Activated naive CD4-positive, alpha-beta T cell treated with anti-CD3 and anti-CD28 coated beads, Interleukin-2, amount 50 U/mL, for 16 hours (primary cell): ENCODE measurements at places on chromosomes 13 and 19.

GRCh38 chr13:91242652-91243051 is 104.8 kb upstream of the MIR17HG start:
- DNase-seq = no peak

DNA sequence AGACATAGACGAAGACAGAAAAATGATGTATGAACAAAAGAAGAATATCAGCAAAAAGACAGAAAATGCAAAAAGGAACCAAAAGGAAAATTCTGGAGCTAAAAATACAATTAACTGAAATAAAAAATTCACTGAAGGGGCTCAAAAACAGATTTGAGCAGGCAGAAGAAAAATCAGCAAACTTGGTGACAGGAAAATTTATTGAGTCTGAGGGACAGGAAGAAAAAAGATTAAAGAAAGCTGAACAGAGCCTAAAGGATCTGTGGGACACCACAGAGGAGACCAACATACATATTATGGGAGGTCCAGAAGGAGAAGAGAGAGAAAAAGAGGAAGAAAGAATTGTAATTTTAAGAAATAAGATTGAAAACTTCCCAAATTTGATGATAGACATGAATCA is 7.4 kb upstream of the LSR start:
- DNase-seq = no peak

GRCh38 chr19:44851427-44851826 is 5.3 kb downstream of the NECTIN2 start:
- DNase-seq = no peak

DNA sequence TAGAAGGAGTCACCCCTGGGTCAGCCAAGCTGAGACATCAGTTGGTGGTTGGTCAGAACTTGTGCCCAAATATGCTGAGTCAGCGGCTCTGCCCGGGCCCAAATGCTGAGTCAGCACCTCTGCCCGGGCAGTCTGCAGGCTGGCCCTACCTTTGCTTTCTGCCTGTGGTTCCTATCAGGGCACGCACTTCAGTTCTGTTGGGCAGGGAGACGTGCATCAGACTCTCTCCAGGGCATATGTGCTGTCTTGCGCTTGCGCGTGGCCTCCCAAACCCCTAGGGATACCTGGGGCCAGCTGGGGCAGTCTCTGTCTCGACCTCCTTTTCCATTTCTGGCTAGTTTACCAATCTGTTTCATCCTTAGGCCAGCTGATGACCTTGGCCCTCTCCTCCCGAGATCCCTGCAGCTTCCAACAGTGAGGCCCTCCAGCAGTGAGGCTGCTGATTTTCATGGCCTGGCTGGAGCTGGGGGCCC is 24.4 kb upstream of the LDLR start:
- no peak for DNase-seq

DNA sequence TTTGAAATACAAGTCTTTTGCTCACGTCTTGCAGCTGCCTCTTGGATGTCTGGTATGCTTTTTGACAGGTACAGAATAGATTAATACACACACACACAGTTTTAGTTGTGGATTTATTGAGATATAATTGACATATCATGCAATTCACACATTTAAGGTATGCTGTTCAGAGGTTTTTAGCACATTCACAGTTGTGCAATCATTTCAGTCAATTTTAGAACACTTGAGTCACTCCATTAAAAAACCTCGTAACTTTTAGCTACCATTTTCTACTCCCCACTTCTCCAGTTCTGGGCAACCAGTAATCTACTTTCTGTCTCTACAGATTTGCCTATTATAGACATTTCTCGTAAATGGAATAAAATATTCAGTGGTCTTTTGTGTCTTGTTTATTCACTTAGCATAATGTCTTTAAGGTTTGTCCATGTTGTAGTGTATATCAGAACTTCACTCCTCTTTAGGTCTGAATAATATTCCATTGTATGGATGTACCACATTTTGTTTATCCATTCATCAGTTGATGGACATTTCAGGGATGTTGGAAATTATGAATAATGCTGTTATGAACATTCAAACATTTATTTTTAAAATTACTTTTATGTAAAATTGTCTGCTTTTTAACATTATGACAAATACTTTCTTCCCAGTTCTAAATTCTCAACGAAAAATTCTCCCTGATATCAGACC is 2.5 kb upstream of the ZMYM2 start:
- no peak for DNase-seq

DNA sequence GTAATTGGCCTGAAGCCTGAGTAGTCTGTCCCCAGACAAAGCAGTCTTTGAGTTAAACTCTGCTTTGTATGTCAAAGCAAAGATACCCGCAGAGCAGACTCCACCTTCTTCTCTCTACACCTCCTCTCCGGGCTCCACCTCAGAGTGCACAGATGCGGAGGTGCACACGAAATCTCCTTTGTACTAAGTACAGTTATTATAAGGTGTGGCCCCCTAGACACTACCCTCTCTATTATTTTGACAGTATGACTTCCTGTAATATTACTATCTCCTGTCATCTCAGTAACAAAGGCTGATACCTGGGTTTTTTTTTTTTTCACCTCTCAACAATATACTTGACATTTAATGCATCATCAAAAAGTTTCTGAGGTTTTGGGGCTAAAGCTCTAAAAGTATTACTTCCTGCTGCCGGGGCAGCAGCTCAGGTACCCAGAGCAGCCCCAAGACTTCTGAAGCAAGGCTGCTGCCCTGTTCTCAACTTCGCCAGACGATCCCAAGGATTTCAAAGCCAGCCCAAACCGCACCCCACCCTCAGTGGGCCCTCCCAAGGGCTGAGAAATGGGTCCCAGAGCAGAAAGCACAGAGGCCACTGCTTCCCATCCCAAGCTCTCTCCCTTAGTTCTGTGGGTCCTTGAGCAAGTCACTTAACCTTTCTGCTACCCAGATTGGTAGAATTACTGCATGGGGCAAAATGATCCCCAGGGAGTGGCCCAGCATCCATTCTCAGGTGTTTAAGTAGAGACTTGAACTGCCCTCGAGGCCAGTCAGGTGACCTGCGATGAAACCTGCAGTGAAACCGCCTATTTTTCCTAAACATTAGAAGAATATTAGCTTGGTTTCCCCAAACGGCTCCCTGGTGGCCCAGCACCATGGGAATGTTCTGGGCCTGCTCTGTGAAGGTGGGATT is 180.6 kb downstream of the FOXO1 start:
- peak; percentile 75 for DNase-seq

DNA sequence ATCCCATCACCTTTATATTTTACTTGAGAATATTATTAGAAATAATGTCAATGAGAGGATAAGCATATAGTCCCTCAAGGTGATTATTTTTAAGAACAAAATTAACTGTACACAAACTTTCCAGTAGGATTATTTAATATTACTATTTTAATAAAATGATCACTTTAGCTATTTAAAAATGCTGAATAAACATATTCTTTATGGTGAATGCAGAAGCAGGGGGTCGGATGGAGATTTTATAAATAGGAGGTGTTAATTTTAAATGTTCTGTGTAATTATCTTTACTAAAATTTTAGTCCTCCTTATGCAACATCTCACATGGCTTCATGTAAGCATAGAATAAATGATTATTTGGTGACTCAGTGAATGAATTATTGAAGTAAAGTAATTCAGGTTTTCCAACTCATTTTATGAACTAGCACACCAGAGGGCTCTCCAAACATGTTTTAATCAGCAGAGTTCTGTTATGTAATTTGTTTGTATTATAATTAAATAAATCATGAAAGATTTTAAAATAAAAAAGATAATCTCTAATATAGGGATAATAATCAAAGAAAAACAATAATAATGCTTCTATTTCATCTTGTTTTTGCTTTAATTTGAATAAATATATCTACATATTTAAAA is 1635.2 kb downstream of the EFNB2 start:
- no peak for DNase-seq

GRCh38 chr13:60611523-60611922 is 214.5 kb downstream of the TDRD3 start:
- DNase-seq = no peak

- no peak for DNase-seq
Observed at GRCh38 chr19:13001502-13002165, 6.4 kb downstream of the NFIX start.

DNA sequence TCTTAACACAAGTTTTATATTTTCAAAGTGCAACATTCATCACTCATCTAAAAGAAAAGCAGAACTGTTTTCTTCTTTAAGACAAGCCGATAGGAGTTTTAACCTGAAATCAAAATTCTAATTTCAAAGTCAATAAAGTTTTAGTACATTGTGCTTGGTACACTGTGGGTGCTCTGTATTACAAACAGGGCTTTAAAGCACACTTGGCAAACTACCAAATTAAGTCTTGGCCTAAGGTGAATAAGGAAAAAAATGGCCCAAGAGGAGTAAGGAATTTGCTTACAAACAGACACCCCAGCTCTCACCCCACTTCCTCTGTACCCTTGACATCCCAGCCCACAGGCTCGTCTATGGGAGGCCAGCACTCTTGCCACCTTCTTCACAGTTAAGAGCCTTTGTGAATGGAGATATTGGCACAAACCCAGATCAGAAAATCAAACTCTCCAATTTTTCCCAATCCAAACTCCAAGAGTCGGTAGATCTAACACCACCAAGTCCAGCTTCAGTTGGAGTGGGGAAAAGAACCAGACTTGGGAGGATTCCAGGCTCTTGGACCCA is 66.0 kb downstream of the ABCC4 start:
- DNase-seq = no peak

DNA sequence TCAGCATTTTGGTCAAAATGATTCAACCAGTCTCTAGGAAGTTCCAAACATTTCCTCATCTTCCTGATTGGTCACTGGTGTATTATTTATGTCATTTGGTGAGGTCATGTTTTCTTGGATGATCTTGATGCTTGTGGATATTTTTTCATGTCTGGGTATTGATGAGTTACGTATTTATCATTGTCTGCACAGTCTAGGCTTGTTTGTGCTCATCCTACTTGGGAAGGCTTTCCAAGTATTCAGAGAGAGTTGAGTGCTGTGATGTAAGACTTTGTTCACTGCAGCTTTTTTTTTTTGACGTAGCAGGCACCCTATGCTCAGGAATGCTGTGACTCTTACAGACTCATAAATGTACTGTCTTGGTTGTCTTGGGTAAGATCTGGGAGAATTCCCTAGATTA is 509.5 kb downstream of the SLITRK1 start:
- DNase-seq = no peak

- no peak for DNase-seq
Observed at GRCh38 chr13:43088093-43088511, 64.7 kb downstream of the DNAJC15 start.

DNA sequence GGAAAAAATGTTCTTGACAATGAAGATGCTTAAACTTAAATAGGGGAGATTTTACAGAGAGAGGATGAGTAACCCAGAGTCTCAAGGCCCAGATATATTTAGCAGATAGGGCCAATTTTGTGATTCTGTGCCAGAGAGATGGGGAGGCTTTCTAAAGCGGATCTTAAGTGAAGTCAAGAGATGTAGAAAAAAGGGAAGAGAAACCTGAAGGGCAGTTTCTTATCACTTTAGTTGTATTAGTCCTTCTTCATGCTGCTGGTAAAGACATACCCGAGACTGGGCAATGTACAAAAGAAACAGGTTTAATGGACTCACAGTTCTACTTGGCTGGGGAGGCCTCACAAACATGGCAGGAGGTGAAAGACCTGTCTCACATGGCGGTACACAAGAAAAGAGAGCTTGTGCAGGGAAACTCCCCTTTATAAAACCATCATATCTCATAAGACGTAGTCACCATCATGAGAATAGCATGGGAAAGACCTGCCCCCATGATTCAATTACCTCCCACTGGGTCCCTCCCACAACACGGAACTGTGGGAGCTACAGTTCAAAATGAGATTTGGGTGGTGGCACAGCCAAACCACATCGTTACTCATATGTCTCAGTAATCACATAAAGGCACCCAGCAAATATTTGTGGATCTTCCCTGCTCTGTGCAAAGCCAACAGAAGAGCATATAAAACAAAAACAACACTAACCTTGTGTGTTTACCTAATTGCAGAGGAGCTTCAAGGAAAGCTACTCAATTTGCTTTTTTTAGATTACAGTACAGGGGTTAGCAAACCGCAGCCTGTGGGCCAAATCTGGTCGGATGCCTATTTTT is 102.6 kb upstream of the MYCBP2 start:
- DNase-seq = peak; percentile 35

DNA sequence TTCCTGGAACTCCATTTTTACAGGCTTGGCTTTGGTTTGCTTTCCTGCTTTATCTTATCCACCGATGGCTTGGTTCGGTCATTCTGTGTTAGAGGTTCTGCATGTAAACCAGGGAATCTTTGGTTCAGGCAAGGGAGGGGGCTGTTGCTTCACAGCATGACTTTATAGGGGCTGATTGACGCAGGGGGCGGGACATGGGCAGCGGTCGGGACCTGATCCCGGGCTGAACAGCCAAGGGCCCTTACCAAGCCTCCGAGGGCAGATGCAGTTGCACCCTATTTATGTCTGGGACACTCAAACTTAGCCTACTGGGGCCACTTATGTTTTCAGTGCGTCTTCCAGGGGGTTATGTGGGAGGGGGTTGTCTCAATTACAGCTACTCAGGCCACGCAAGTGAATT is 312.4 kb downstream of the ZNF536 start:
- no peak for DNase-seq

GRCh38 chr19:42105368-42105767 is 26.9 kb downstream of the POU2F2 start:
- no peak for DNase-seq

DNA sequence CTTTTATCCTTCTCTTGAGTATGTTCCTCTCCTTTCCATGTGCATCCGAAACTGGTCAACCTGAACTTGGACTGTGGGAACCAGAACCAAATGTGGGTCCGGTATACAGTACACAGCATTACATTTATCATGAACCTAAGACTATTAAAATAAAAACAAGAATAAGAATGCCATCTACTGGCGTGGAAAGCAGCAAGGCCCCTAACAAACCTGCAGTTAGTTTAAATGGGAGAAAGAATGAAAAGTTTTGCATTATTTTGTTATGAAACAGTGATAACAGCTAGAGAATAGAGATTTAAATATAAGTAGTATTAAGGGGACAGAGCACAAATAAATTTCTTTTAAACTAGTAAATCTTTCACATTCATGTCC is 159.5 kb downstream of the RBM26 start:
- DNase-seq = no peak

DNA sequence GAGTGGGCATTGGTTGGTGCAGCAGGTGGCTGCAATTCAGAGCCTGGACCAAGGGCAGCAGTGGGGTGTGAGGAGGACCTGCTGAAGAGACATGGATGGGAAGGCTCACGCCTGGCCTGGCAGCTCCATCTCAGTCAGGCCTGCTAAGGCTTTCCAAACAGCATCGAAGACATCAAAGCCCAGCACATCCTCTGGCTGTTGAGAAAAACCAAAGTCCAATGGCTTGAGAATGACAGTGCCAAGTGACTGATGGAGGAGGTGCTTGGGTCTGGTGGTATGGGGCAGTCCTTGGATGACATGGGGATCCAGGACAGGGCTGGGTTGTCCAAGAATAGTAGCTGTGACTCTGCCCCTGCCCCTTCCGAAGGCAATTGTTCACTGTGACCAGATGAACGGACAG is 19.0 kb upstream of the XPO4 start:
- DNase-seq = no peak

GRCh38 chr19:15432018-15432494 is 13.3 kb upstream of the AKAP8L start:
- DNase-seq = peak; percentile 37
